Activated naive CD4-positive, alpha-beta T cell treated with Interleukin-2 at 50 U/mL for 16 hours (primary cell): ENCODE measurements at places on chromosomes 3 and 15.

GRCh38 chr15:58378241-58379085 is 53.3 kb upstream of the LIPC start:
- DNase-seq: no peak

DNA sequence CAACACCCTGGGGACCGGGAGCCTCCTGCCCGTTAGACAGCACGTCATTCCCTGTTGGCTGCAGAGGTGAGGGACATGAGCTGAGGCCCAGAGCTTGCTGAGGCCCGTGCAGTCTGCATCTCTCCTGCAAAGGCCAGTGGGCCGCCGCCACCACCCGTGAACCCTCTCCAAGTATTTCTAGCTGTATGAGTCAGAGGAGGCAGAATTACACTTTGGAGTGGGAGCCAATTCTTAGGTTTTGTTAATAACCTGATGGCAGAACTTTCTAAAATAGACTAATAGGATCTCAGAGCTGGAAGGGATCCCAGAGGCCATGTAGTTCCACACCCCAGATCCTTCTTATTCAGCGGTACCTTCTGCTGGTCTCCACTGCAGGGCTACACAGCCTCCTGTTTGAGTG is 335.2 kb upstream of the CTDSPL start:
- DNase-seq: no peak

DNA sequence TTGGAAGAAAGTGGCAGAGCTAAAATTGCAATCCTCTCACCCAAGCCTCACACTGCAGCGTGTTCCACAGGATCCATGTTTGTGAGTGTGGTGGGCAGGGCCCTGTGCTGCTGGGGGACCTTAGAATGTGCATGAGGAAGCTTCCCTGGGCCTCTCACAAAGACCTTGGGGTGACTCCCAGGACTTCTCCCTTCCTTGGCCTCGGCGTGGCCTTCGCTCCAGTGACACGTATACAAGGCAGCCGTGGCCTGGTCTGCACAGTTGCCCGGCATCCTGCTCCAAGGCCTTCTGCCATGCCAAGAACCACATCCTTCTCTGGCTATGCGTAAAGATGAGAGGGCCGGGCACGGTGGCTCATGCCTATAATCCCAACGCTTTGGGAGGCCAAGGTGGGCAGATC is 196.4 kb downstream of the UACA start:
- no peak for DNase-seq

DNA sequence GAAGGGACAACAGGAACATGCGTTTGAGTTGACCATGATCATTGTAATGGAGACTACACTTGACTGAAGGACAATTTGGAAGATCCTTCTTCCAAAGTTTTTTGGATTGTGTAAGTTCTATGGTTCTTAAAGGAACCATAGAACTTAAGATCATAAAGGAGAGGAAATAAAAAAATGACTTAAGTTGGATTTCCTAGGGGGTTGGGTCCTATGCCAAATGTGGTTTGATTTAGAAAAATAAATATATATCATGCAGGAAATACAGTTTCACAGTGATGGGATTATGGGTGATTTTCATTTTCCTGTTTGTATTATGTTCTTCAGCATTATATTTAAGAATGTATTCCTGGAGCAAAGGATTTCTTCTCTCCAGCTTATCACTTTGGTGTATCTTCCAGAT is 305.5 kb upstream of the DPH6 start:
- no peak for DNase-seq

DNA sequence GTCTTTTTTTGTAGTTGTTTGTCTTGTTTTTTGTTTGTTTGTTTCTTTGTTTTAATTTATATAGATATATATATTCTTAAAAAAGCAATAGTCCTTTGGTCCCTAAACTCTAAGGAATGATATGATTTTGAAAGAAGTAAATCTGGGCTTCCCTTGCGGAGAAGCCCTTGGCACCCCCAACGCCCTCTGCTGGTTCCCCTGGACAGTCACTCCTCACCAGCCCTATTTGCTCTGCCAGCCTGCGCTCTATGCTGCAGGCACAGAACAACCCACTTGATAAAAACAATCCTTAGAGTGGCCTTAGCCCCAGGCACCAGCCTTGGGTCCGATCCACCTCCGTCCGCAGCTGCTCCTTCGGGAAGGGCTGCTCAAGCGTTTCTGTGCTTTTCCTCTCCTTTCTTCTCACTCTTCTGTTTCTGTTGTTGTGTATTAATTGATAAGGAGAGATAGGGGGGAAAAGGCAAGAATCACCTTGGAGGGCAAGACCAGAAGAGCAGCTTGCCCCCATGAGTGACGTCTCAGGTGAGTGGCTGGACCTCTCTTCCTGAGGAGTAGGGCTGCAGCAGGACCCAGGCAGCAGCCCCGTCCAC is 13.7 kb upstream of the PARP6 start:
- peak; percentile 49 for DNase-seq

DNA sequence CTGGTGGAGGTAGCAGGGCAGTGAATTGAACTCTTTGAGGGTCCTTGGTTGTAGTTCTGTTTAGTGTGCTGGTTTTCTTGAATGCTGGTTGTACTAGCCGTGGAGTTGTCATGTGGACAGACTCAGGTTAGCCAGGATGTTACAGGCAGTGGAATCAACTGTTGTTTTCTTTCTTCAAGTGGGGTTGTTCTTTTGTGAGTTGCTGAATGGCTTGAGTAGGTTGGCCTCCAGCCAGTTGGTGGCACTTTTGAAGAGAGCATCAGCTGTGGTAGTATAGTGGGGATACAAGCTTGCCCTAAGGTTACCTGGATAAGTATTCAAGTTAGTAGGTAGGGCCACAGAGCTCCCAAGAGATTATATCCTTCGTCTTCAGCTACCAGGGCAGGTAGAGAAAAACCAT is 31.8 kb upstream of the RARB start:
- DNase-seq: no peak

DNA sequence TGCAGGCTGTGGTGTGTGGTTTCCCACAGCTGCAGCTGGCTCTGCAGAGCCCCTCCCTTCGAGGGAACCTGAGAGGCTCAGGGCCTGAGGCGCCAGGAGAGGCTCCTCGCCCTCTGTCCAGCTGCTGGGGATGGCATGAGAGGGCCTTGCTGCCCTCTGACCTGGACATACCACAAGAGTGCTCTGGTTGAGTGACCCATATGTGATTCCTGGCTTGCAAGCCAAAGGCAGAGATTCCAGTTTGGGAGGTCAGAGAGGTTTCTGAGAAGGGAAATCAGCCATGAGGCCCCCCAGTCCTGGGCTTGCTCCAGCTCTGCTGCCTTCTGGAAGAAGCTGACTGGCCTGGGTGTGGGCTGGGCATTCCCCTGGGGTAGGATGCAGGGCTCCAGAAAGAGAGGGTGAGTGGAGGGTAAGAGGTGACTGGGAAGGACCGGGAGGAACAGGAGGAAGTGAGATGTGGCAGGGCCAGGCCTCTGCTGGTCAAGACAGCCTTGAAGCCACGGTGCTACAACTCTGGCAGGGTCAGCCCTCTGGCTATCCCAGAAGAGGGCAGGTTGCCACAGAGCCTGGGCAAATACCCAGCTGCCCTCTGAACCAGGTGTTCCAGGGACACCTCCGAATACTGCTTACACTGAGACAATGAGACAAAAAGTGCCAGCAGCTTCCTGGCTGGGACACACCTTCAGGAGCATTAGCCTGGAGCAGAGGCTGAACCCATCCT is 16.0 kb upstream of the SRP14 start:
- DNase-seq: no peak

DNA sequence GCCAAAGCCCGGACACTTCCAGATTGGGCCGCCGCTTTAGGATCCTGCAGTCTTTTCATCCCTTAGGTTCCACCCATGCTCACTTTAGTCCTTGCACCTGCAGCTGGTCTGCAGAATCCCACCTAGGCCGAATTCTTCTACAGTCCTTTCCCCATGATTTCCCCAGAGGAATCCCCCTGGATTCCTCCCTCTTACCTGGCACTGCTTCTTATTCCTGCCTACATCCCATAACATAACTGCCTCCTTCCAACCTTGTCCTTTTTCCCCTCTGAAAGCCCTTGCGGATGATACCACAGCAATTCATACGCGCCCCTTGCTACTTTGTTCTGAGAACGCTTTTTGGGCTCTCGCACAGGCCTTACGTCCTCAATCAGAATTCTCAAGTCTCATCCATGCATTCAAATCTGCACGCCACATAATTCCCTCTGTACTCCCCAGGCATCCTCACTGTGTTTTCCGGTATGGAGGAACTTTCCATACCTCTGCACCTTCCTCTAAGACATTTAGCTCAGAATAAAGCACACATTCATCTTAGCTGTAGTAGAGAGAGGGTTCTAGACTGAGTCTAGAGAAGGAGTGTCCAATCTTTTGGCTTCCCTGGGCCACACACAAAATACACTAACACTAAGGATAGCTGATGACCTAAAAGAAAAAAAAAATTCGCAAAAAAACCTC is 619 bp downstream of the EIF2AK4 start:
- DNase-seq: peak; percentile 6

DNA sequence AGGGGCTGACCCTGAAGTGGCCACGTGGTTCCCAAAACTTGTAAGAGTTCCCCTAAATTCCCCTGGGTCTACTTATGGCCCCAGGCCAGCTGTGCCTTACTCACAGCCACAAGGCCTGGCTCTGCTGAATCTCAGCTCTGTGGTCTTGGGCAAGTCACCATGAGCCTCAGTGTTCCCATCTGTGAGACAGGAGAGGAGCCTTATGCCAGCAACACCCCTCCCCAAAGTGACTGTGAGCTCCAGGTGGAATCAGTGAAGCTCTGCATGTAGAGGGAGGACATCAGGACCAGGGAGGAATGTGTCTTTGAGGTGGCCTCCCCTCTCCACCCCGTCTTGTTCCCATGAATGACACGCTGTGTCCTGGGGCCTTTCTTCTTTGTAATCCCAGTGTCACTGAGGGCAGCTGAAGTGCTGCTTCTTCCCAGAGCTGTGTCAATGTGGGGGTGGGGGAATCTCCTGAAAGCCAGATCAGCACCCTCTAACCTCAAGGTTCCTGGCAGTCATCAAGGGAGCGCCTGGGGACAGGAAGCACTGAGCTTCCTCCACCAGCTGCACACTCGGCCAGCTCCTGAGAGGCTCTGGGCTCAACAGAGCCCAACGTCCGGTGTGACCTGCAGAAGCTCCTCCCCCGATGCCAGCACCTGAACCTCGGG is 258.9 kb downstream of the UACA start:
- no peak for DNase-seq

DNA sequence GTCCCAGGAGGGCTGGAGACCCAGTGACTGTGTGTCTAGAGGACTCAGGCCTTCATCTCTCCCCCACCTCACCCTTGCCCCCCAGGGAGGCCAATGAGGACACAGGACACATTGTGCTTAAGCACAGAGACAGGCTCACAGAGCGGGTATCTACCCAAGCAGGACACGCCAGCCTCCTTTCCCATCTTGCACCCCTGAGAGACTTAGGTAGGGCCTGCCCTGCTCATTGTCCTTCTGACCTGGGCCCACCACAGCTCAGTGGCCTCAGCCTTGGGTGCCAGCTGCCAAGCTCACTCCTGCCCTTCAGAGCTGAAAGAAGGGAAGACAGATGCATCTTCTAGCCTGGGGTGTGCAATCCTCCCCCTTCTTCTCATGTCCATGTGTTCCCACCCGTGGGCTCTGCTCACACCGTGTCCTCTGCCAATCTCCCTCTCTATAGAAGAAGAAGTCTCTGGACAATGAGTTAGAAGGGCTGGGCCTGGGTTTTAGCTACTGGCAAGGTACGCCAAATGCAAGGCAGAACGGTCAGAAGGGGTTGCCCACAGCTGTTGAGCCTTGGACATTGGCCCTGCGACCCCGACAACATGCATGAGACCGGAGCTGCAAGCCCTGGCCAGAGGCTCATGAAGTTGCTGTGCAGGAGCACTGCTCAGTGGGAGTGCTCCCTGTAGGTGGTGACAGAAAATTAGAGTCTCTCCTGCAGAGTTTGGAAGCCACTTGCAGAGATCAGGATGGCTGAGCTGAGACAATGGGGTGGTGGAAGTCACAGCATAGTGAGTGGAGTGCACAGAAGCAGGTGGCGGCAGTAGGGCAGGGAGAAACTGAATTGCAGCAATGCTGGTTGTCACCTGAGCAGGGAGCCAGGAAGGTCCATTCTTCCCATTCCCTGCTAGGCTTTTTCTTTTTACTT is 32.8 kb downstream of the ACSBG1 start:
- DNase-seq: no peak

GRCh38 chr15:62164014-62164395 is 1.1 kb downstream of the C2CD4B start:
- peak; percentile 3 for DNase-seq

- DNase-seq: no peak
Observed at GRCh38 chr3:118997190-118997589, 37.5 kb downstream of the IGSF11 start.

DNA sequence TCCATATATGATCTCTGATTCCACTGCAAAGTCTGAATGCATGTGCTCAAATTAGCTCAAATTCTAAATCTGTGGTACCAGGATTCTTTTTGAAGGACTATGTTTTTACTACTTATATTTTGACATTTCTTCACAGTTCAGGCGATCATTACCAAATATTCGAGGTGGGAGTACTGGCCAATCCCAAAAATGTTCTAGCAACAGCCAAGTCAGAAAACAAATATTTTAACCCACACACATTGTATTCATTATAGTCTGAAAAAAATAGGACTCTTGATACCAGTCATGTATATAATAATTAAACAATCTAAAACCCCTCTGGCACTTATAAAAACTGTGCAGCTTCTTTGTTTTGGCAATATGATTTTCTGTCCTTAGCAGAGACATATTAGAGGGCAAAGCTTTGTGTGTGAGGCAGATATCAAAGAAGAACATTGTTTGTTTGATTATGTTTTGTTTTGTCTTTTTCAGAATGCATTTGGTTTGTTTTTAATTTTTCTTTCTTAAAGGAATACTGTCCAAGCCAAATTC is 37.4 kb downstream of the FGF7 start:
- DNase-seq: no peak

DNA sequence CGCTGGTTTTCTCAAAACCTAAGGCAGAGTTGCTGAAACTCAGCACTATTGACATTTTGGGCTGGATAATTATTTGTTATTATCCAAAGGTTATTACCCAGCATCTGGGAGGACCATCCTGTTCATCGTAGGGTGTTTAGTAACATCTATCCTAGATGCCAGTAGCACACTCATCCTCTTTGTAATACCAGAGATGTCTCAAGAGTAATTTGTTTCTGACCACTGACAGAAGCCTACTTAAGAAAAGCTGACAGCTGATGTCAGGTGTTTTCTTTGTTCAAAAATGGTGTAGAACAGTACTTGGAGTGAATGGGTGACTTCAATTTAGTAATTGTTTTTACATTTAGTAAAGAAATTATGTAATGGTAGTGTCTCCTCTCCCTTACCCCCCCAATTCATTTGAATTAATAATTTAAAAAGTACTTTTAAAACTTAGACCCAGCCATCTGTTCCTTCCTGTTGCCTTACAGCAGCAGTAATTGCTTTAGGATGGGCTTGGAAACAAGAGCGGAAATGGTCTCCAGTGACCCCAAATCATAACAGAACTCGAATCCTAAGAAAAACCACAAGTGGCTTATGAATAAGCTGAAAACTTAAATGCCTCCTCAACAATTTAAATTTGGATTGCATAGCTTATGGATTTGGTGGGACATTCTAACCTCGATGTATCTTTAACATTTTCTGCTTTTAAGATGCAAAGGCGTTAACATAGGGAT is 105.4 kb downstream of the PTPRG start:
- no peak for DNase-seq

DNA sequence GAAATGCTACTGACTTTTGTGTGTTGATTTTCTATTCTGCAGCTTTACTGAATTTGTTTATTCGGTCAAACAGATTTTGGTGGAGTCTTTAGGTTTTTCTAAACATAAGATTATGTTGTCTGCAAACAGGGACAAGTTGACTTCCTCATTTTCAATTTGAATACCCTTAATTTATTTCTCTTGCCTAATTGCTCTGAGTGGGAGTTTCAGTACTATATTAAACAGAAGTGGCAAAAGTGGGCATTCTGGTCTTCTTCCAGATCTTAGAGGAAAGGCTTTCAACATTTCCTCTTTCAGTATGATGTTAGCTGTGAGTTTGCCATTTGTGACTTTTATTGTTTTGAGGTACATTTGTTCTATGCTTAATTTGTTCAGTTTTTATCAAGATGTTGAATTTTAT is 268.5 kb downstream of the WNT5A start:
- no peak for DNase-seq
